Activated CD8-positive, alpha-beta memory T cell treated with anti-CD3 and anti-CD28 coated beads for 48 hours (primary cell): ENCODE measurements at places on chromosomes 3 and 15.

DNA sequence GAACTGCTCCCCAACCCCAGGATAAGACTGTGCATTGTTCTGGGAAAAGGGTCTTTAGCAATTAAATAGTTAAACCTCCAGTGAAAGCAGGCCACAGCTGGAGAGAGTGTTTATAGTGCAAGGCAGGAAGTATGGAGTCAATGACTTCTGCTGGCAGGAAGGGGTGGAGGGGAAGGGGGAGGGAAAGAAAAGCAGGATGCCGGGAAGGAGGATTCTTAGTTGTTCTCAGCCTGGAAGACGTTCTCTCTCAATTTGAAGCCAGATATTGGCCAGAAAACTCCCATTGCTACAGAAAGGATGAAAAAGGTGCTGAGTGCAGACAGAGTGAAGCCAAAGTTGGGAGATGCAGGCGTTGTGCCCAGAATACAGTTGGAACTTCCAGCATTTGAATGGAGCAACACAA is 35.7 kb upstream of the ACTL6A start:
- DNase-seq = no peak

- peak; percentile 2 for DNase-seq
These were observed 109.2 kb downstream of the EPHB1 start for GRCh38 chr3:134904241-134904771.

DNA sequence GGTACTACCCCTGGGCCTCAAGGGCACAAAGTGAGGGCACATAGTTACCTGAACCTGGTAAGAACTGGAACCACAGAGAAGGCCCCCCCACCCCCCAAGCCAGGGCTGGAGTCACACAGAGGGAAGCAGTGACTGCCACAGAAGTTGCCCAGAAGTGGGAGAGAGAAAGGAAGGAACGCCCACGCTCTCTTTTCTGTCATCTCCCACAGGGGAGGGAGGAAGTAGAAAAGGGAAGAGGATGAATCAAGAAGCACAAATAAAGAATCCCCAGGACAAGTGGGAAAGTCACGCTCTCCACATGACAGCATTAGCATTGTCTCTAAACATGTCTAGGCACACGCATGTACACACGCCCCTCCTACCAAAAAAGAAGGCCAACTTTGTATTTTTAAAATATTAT is 114.7 kb upstream of the FRMD4B start:
- no peak for DNase-seq

DNA sequence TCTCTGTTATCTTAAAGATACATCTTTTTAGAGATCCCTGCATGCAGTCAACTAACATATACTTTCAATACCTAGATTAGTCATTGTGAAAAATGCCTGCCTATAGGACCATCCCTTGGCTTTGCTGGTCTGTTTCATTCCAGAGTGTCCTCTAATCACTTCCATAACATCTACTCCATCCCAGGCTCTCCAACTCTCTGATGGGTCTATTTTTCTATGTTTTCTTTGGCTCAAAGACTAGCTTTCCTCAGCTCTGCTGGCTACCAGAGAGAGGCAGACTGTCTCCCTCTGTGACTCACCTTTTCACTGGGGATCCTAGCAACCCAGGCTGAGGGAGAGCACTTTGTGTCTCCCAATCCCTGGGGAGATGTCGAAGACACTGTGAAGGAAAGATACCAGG is 547.7 kb upstream of the MCTP2 start:
- DNase-seq = no peak

DNA sequence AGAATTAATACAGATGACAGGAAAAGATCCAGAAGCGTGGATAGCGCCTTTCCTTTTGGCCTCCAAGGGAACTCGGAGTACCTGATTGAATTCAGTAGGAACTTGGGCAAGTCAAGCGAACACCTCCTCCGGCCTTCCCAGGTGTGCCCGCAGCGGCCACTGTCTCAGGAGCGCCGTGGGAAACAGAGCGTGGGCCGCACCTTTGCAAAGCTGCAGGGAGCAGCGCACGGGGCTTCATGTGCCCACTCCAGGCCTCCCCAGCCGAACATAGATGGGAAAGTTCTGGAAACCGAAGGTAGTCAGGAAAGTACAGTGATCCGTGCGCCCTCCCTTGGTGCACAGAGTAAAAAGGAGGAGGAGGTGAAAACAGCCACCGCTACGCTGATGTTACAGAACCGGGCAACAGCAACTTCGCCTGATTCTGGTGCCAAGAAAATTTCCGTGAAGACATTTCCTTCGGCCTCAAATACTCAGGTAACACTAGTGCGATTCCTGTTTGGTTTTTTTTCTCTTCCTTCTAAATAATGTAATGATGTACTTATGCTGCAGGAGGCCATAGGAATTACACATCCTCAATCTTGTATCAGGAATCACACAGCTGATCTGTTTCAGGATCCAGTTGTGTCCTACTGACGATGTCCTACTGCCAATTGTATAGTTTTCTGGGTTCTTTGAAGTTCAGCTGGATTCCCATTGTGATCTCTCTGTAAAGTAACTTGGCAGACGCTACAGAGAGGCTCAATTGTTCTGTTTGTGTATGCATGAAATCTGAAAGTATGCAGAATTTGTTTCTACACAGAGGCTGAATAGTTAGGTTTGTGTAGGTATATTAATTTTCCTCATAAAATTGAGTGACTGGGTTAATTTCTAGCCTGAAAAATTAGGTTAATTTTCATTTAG is 63.1 kb downstream of the CGNL1 start:
- DNase-seq = no peak

GRCh38 chr3:147222291-147222690 is 184.1 kb downstream of the ZIC4 start:
- DNase-seq = no peak

DNA sequence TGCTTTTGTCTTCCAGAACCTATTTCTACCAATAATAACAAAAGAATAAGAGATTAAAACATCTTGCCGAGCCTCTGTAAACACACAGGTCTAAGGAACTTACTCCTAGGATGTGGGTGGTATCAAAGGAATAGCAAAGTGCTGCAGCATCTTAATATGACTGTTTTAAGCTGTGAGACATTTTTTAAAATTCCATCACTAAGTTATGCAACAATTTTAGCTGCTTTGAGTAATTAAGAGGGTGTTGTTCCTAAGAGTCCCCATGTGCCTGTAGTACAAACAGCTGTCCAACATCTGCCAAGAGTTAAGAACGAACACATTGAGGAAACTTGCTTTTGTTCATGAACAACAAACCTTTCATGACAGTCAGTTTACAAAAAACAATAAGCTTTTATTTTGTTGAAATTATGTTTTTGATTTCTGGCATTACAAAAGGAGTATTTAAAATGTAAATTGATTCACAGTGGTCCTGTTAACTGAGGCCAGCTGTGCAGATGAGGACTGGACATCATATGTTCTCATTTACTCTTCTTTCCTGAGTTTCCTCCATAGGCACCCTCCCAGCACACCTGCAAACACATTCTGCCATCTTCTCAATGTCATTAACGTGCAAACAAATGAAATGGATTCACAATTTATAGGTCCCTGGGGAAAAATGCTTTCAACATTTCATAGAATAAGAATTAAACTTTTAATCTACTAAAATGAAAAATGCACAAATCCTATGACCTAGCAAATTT is 337.3 kb upstream of the ARHGEF26 start:
- no peak for DNase-seq

- DNase-seq = no peak
These were observed 3.7 kb downstream of the SENP7 start for GRCh38 chr3:101509281-101509680.

DNA sequence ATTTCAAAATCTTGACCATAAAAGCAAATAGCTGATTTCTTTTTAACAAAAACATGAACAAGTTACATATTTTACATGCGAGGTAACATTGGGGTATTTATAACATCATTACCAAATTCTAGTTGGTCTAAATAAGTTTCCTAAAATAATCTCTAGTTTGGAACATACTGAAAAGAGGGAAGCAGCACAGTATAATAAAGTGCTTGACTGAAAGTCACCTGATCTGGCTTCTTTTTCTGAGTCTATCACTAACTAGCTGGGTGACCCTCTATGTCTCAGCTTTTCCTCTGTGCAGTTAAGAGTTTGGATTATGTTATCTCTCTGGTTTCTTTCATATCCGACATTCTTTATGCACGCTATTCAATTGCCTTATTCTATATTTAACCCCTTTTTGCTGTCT is 19.8 kb upstream of the CNTN4 start:
- no peak for DNase-seq

DNA sequence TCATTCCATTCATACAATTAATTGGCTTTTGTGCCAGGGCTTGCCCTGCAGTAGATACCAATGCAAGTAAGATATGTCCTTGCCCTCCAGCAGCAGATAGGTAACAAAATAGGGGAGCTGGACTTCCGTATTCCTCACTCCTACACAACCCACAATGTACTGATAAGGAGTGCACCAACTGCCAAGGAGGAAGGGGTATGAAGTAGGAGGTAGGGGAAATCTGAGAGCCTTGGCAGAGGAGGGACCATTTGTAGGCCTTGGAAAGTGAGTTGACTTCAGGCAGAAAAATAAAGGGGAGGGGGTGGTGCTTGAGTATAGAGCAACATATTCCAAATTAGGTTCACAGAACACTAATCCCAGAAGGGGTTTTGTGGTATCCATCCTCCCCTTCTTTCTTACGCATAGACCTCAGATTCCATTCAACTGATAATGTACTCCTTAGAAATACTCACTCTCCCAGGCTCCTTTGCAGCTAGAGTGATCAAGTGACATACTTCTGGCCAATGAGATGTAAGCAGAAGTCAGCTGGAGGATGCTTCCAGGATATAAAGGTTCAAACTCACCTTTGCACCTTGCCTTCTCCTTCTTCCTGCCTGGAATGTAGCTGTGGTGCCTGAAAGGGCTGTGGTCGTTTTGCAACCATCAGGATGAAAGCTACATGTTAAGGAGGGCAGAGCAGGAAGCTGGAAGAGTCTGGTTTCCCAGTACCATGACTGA is 127.1 kb upstream of the SMAD3 start:
- no peak for DNase-seq

- no peak for DNase-seq
These were observed 263.9 kb upstream of the STT3B start for GRCh38 chr3:31268868-31269267.

DNA sequence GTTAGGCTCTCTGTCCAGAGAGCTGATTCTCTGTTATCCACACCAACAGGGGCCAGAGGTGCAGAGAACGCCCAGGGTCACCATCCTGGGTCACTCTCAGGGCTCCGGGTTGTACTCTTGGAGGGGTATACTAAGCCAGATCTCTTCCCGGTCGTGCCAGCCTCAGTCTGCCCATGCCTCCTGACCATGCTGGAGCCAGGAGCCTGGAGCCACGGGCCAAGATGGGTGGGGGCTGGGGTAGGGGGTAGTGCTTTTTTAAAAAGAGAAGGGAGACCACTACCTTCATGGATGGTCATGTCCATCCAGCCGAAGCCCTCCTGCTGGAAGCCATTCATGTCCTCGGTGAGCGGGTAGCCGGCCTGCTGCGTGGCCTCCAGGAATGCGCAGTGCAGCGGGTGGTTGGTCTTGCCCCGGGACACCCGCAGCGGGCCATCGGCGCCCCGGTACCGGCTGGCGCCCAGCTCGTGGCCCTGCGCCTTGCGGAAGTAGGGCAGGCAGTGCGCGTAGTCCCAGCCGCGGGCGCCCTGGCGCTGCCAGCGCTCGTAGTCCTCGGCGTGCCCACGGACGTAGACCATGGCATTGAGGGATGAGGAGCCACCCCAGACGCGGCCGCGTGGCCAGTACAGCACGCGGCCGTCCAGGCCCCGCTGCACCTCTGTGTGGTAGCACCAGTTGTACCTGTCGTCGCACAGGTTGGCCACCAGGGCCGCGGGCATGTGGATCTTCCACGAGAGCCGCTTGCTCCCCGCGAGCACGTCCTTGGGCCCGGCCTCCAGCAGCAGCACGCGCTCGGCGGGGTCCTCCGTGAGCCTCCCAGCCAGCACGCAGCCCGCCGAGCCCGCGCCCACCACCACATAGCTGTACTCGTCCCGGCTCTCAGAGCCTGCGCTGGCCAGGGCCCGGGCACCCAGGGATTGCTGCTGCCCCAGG is 22.9 kb downstream of the CHDH start:
- no peak for DNase-seq

- DNase-seq = no peak
These were observed 16.2 kb downstream of the MBNL1 start for GRCh38 chr3:152284906-152285305.

DNA sequence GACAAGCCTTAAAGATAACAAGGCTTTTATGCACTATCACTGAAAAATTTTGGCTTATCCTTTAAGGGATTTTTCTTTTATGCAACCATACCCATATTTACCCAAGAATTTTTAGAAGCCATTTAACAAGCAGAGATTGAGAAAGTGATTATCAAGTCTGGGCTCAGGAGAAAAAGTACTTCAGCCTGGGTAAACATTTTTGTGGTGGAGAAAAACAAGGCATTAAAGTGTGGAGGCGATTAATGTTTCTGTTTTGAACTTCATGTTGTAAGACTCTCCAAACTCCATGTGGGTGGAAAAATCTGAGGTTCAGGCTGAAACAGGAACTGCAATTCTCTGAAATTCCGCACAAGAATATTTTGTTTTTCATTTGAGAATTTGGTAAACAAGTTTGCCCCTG is 260.4 kb upstream of the KCNMB2 start:
- DNase-seq = no peak

DNA sequence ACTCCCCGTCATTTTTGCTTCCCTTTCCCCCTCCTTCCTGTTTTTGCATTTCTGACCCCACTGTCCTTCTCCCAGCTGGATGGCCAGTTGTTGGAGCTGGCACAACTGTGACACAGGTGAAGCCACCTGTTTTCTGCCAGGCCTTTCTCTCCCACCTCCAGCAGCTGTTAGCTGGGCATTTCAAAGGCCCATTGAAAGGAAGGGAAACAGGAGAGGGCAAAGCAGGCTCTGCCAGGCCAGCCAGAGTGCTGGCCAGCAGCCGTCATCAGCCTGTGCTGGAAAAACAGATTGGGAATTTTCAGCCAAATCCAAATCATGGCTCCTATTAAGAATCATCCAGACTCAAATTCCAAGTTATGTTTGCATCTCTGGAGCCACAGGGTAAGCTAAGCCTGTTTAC is 155.2 kb upstream of the C2CD4B start:
- DNase-seq = no peak

DNA sequence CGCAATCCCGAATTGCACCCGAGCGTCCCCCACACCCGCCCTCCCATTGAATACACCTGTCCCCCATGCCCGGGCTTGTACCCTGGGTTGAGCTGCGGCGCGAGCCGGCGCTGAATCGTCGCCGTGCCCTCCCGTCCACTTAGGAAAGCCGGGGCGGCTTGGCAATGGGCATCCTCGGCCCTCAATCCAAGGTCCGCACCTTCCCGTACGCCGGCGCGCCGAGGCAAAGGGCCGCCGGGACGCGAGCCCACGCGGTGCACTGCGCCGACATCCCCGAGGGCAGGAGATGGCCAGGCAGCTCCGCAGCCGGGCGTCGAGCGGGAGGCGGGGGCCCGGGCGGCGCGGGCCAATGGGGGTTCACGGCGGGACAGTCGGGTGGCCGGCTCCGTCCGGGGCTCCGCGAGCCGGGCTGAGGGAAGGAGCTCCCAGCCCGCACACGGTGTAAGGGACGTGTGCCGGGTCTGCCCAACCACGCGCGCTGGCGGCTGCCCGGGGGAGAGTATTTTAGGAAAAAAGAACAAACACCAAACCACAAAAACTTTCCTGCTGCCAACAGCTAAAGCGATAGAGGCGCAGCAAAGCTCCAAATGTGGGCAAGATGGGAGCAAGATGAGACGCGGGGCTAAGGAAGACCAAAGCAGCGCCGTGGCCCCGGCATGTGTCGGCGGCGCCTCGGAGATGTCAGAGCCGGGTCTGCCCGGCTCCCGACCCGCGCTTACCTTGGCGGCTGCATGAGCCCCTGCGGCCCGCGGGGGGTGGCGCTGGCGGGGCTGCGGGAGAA is 621 bp downstream of the RGMA start:
- DNase-seq = no peak
